ENCODE measurements at places on chromosomes 2 and 18. TPM values are rescaled to one million over a fixed set of nuclear protein-coding genes. Genes with fewer than 3 reads are reported as not detected.

DNA sequence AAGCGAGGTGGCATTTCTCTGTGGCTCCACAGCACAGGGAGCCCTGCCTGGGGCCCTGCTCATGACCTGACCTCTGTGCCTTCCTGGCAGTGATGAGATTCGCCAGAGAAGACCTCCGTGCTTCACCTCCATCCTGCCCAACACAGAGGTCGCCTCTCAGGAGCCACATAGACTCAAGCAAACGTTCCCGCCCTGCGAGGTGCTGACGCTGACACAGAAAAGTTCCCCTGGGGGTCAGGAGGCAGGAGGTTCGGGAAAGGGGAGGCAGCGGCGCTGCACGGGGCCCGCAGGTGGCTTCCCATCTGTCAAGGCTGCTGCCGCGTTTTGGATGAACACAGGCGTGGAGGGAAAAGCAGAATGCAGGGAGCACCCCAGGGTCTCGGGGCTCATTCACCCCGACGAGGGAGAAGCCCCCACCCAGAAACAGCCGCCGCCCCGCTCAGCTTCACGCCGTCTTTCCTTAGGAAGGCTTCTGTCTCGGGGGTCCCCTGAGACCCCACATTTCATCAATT lies 579.6 kb upstream of the SALL3 start:
- no peak for DNase-seq

- DNase-seq: peak; percentile 18
These were observed 58.6 kb upstream of the OSR1 start for GRCh38 chr2:19416784-19417684.

- DNase-seq: no peak
These were observed 50.3 kb downstream of the TCF7L1 start for GRCh38 chr2:85183479-85183878.

GRCh38 chr2:102005989-102006885 lies 14.5 kb downstream of the IL1R2 start:
- peak; percentile 51 for DNase-seq

DNA sequence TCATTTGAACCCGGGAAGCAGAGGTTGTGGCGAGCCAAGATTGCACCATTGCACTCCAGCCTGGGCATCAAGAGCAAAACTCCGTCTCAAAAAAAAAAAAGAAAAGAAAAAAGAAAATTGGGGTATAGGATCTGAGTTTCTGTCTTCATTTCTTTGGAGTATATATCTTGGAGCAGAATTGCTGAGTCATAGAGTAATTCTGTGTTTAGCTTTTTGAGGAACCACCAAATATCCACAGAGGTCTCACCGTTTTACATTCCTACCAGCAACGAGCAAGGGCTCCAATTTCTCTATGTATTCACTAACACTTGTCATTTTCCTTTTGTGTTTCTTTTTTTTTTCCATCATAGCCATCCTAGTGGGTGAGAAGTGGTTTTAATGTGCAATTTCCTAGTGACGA lies 87.6 kb upstream of the TEX51 start:
- no peak for DNase-seq

GRCh38 chr2:15908371-15908770 lies 32.0 kb upstream of the MYCN start:
- no peak for DNase-seq

DNA sequence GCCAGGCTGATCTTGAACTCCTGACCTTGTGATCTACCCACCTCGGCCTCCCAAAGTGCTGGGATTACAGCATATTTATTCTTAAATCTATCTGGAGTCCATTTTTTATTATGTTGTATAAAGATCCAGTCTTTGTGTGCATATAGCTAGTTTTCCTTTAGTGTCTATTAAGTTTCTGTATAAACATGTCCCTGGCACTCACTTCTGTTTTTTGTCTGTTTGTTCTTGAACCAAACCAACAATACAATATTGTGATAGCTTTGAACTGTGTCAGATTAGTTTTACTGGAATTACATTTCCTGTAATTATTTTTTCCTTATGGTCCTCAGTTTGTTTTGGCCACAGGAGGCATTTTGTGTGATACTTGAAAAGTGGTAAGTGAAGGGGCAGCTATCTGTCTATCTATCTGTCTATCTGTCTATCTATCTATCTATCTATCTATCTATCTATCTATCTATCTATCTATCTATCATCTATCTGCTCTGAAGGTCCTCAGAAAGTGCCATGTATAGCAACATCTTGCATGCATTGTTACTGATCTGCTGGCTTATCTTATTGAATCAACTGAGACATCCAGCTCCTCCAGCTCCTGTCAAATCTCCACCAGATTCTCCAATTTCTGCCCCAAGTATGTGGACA lies 70.9 kb upstream of the ACVR1 start:
- no peak for DNase-seq

- DNase-seq: no peak
These were observed 136.6 kb upstream of the GLI2 start for GRCh38 chr2:120599072-120599471.

DNA sequence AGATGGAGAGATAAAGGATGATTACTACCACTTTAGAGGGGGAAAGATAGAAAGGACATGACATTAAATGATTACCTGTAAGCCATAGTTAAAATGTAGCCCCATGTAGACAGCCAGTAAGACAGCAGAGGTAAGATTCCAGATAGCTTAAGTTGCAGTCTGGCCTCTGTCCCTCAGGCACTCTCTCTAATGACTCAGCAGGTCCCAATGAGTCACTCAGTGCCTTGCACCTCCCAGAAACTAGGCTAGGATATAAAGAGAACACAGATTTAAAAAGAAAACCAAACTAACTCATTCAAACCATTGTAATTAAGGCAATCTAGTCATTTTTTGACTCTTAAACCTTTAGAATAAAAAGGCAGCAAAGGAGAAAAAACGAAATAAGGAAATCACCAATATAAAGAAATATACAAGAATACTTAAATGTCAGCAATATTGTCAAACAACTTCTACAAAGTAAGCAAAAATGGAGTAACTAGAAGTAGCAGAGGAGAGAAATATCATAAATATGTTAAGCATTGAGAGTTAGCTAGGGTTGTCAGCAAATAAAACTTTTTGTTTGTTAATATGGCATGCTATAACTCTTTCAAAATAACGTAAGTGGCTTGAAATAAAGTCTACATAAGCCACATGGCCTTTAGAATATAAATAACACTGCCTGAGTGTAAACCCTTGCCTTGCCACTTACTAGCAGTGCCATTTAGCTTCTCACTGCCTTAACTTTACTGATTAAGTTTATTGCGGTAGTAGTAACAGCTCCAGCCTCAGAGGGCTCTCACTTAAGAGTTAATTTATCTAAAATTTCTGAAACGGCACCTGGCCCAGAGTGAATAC lies 48.5 kb downstream of the SOCS6 start:
- DNase-seq: peak; percentile 49

CRYGA gene
- not detected for total RNA-seq

PLGLB1 gene
- total RNA-seq: 1.7 TPM

MOGAT1 gene
- not detected for total RNA-seq

IL36B gene
- not detected for total RNA-seq

STARD6 gene
- 0.47 TPM for total RNA-seq
